B cell (primary cell): ENCODE measurements at places on chromosomes 6 and 20. TPM values are rescaled to one million over a fixed set of nuclear protein-coding genes. Genes with fewer than 3 reads are reported as not detected.
A peak's percentile ranks its signal among the peaks of the same experiment; 100 is the strongest.

- DNase-seq: no peak
These were observed 111.3 kb upstream of the MLN start for GRCh38 chr6:33915134-33915533.

- DNase-seq: no peak
These were observed 218.0 kb upstream of the ARID1B start for GRCh38 chr6:156559162-156559690.

DNA sequence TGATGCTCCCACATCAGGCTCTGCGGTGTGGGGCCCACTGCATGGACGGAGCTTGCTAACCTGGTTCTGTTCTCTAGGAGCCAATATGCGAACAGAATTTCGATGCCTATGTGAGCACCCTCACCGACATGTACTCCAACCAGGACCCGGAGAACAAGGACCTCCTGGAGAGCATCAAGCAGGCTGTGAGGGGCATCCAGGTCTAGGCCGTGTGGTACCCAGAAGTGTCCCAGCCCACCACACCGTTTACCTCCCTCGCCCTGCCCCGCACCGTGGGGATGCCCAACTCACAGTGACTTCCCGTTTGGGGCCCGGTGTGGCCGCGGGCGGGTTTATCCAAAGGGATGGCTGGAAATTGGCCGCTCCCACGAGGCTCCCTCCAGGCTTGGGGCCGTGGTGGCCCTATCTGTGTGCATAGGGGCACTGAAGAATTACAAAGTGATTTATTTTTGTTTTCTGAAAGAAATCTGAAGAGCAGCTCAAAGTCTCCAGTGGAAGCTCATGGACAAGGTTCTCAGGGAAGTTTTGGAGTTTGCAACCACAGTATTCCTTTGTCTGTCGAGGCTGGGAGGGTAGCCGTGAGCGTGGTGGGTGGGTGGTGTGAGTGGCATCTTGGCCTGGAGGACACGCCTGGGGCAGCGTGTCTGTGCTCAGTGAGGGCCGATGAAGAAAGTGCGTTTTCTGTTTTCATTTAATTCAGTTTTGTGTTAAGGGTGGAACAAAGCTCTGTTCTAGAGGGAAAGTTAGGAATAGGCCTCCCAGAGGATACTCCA lies 15.1 kb upstream of the PCMTD2 start:
- DNase-seq: no peak

DNA sequence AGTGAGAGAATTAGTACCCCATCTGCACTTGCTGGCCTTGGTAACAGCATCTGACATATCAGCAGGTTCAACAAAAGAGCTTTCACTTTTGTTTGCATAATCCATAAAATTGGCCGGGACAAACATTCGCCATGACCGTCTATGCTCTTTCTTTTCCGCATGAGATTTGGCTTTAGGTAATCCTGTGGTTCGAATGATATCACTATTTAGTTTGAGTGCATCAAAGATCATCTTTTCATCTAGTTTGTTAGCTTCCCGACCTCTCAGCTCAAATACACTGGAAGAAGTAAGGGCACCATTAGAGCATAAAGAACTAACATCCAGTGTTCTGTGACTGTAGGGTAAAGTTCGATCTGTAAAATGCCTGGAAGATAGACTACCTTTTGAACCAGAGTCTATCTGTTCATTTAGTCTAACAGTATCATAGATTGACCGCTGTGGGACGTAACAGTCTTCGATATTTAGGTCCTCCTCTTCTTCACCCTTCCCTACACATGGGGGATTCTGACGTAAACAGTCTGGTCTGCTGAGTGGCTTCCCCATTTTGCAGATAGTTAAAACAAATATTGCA lies 101.6 kb downstream of the DST start:
- DNase-seq: peak; percentile 14

The TINAG gene
- not detected in 2 replicates for total RNA-seq

DNA sequence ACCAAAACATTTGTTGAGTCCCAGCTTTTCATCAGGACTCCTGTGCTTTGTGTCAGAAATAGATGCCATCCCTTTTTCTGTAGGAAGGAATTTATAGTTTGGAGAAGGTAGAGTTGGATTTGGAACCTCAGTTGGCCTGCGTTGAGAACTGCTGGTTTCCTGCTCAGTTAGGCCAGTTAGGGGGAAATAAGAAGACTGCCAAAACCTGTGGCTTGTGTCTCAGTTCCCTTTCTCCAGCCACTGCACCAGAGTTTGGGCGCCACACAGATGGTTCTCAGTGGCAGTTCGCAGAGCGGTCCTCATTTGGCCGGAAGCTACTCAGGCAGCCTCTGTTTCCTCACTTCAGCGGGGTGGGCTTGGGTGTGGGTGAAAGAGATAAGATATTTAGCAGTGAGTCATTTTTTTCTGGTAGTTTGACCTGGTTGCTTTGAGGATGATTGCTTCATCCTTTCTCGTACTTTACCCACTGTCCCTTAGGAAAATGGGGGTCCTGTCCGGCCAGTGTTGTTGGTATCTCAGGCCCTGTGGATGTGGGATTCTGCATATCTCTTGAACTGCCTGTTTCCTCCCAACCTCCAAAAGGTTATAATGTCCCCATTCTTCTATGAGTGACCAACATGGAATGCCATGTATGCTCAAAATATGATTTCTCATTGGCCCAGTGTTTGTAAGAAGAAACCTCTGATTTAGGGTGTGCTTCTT lies 53.7 kb downstream of the JARID2 start:
- DNase-seq: peak; percentile 80

The DCDC2 gene
- total RNA-seq: not detected in 2 replicates

- DNase-seq: no peak
These were observed 60.5 kb upstream of the ANKEF1 start for GRCh38 chr20:9974324-9974723.

- DNase-seq: no peak
These were observed 22.0 kb upstream of the SRC start for GRCh38 chr20:37323985-37324384.

The FOXA2 gene
- not detected in 2 replicates for total RNA-seq

- DNase-seq: no peak
These were observed 194.6 kb downstream of the CDH26 start for GRCh38 chr20:60152792-60153191.

The ANKRD66 gene
- total RNA-seq: not detected in 2 replicates

The LRFN2 gene
- not detected in 2 replicates for total RNA-seq

- no peak for DNase-seq
These were observed 13.5 kb downstream of the PFDN4 start for GRCh38 chr20:54221353-54221752.

The RFX6 gene
- not detected in 2 replicates for total RNA-seq

- DNase-seq: no peak
These were observed 18.0 kb upstream of the RSPH3 start for GRCh38 chr6:159017757-159018559.

GRCh38 chr6:165774903-165775601 lies 112.0 kb upstream of the PDE10A start:
- no peak for DNase-seq

The FAM209B gene
- total RNA-seq: 1.9 and 2.2 TPM in 2 replicates

The TXLNB gene
- total RNA-seq: 3.3 and 3.6 TPM in 2 replicates

The NFATC2 gene
- 38.0 and 41.9 TPM in 2 replicates for total RNA-seq

The RNF182 gene
- 0.10 TPM in 1 of 2 replicates, not detected in the other for total RNA-seq

The HLA-DQA2 gene
- total RNA-seq: 171 and 173 TPM in 2 replicates

The OPRM1 gene
- total RNA-seq: not detected in 2 replicates

- DNase-seq: no peak
These were observed 111.8 kb downstream of the PLCB4 start for GRCh38 chr20:9180481-9181257.

The NCOA6 gene
- 31.0 and 31.9 TPM in 2 replicates for total RNA-seq
